ENCODE measurements at places on chromosomes 5 and 9.

- DNase-seq: no peak
These were observed 48.0 kb downstream of the RAB14 start for GRCh38 chr9:121153642-121154041.

DNA sequence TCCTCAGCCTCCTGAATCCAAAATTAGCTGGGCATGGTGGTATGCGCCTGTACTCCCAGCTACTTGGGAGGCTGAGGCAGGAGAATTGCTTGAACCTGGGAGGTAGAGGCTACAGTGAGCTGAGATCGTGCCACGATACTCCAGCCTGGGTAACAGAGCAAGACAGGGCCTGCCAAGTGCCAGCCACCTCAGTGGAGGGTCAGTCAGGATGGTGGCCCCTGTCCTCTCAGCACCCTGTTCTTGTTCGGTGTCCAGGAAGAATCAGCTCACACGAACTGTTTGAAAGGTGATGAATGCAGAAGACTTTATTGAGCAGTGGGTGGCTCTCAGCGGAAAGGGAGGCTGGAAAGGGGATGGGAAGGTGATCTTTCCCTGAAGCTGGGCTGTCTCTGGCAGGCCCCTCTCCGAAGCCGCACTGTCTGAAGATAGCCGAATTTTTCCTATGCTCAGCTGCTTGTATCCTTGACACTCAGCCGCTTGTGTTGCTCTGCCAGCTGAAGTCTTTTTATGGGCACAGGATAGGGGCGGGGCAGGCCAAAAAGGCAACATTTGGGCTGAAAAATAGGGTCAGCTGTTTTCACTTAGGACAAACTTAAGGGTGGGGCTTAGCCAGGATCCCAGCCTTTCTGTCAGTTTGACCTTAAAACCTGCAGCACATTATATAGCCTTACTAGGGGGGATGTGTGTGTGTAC lies 50.9 kb downstream of the UBE2R2 start:
- DNase-seq: no peak

DNA sequence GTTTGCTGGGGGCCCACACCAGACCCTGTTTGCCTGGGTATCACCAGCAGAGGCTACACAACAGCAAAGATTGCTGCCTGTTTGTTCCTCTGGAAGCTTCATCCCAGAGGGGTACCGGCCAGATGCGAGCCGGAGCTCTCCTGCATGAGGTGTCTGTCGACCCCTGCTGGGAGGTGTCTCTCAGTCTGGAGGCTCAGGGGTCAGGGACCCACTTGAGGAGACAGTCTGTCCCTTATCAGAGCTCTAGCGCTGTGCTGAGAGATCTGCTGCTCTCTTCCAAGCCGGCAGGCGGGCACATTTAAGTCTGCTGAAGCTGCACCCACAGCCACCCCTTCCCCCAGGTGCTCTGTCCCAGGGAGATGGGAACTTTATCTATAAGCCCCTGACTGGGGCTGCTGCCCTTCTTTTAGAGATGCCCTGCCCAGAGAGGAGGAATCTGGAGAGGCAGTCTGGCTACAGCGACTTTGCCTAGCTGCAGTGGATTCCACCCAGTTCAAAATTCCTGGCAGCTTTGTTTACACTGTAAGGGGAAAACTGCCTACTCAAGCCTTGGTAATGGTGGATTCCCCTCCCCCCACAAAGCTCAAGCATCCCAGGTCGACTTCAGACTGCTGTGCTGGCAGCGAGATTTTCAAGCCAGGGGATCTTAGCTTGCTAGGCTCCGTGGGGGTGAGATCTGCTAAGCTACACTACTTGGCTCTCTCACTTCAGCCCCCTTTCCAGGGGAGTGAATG lies 206.0 kb upstream of the TLX3 start:
- no peak for DNase-seq

DNA sequence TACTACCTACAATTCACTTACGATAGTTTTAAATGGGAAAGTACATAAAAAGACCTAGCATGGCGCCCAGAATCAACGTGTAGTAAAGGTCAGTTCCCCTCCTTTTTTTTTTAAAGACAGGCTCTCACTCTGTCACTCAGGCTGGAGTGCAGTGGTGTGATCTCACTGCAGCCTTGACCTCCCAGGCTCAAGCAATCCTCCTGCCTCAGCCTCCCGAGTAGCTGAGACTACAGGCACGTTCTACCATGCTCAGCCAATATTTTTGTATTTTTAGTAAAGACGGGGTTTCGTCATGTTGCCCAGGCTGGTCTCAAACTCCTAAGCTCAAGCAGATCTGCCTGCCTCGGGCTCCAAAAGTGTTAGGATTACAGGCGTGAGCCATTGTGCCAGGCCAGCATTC lies 40.7 kb upstream of the MTMR12 start:
- no peak for DNase-seq

- DNase-seq: no peak
These were observed 125.9 kb downstream of the ROR2 start for GRCh38 chr9:91824151-91824550.

DNA sequence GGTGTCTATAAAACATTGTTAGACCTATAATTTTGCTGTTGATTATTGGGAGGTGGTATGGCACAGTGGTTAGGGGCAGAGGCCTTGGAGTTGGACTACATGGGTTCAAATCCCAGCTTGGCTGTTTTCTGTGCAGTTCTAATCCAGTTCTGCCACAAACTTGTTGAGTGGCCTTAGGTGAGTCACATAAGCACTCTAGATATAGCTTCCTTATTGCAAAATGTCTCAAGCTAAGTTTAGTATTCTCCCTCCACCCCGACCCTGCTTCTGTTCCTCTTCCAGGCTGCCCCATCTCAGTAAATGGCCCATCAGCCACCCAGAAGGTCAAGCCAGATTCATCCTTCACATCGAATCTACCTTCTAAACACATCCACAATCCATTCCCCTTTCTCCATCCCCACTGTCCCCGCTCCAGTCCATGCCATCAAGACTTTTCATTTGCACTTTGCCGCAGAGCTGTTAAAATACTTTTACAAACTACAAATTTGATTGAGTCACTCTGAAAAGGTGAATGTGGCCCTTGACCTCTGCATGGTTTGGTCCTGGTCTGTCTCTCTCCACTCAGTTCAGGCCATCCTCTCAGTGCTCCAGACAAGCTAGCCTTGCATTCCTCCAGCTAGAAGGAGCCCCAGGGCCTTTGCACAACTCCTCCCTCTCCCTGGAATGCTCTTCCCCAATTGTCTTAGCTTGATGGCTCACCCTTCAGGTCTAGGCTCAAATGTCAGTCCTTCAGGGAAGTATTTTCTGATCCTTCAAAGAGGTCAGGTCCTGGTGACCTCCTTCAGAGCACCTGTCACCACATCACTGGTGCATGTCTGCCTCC lies 10.0 kb upstream of the HDHD3 start:
- no peak for DNase-seq

- no peak for DNase-seq
These were observed 278.3 kb upstream of the PCSK5 start for GRCh38 chr9:75612205-75612604.

DNA sequence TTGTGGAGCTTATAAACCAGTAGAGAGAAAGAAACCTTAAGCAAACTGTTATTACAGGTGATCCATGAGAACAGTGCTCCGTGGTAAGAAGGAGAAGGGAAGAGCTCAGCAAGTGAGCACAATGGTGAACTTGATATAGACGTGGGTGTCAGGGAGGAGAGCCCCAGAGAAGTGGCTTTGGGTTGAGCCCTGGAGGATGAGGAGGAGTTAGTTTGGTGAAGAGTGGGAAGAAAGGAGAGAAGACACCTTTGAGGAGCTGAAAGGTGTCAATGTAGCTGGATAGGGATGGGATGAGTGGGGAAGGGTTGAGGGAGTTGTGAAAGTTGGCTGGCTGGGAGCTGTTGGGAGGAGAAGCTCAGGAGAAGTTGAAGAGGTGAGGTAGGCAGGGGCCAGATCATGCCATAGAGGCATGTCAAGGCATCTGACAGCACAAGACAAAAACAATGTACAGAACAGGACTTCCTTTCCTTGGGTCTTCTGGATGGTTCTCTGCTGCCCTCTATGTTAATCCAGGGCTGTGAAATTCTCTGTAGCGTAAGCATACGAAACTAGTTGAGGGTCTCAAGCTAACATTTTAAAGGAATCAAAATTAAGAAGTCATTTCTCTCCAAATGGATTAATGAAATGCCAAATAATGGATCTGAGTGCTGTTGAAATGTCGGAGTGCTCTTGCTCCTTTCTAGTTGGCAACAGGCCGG lies 501.9 kb downstream of the KDM4C start:
- no peak for DNase-seq

DNA sequence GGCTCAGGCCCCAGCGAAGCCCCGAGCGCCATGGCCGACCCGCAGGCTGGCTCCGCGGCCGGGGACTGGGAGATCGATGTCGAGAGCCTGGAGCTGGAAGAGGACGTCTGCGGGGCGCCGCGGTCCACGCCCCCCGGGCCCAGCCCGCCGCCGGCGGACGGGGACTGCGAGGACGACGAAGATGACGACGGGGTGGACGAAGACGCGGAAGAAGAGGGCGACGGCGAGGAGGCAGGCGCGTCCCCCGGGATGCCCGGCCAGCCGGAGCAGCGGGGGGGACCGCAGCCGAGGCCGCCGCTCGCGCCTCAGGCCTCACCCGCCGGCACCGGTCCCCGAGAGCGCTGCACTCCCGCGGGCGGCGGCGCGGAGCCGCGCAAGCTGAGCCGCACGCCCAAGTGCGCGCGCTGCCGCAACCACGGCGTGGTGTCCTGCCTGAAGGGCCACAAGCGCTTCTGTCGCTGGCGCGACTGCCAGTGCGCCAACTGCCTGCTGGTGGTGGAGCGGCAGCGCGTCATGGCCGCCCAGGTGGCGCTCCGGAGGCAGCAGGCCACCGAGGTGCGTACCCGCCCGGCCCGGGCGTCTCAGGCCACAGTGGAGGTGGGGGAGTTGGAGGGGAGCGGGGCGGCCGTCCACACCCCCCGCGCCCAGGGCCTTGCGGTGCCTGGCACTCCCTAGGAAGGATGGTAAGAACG lies 1.6 kb downstream of the DMRT2 start:
- DNase-seq: peak; percentile 58

DNA sequence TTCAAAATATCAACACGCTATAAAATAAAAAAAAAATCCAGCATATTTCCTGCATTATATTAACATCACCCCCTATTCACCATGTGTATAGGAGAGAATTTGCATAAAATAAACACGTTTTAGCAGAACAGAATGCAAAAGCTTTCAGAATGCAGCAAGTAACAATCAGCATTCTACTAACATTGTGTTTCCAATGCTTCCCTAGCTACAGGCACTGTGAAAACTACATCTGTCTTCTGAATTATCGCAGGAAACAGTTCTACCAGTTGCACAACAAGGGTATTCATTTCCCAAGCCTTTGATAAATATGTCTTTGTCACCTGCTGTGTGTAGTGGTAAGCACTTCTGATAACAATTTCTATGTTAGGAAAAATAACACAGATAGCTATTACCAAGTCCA lies 1015.8 kb downstream of the CDH18 start:
- DNase-seq: no peak

DNA sequence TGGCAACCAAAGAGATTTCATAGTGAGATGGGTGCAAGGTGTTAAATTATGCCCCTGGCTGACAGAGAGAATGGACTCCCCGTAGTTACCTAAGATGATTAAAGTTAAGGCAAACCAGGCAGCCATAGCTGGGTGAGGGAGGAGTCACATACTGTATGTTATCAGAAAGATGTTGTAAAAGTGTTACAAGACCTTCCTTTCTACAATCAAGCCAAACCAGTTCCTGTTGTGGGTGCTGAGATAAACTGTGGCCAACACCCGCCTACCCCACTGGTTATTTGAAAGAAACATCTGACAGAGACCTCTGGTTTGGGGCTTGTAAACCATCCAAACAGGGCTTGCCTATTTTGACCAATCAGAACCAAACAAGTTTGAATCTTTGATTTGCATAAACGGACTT lies 684.7 kb upstream of the NUDT12 start:
- no peak for DNase-seq

GRCh38 chr5:5270958-5271785 lies 131.0 kb downstream of the ADAMTS16 start:
- DNase-seq: no peak

Data from stimulated activated CD4-positive, alpha-beta T cell treated with anti-CD3 and anti-CD28 coated beads, Interleukin-2, amount 100 ng/mL, for 24 hours (primary cell).